NCI-H1105 treated with DMSO at 0.1 percent for 48 hours (cell line): ENCODE measurements at places on chromosomes 5 and 9.

- no peak for DNase-seq
Observed at GRCh38 chr9:124941679-124942561, 1.0 kb upstream of the GOLGA1 start.

- no peak for DNase-seq
Observed at GRCh38 chr9:13726746-13727145, 447.3 kb upstream of the MPDZ start.

GRCh38 chr9:104094534-104095015 is 466 bp downstream of the SMC2 start:
- peak; percentile 76 for DNase-seq

DNA sequence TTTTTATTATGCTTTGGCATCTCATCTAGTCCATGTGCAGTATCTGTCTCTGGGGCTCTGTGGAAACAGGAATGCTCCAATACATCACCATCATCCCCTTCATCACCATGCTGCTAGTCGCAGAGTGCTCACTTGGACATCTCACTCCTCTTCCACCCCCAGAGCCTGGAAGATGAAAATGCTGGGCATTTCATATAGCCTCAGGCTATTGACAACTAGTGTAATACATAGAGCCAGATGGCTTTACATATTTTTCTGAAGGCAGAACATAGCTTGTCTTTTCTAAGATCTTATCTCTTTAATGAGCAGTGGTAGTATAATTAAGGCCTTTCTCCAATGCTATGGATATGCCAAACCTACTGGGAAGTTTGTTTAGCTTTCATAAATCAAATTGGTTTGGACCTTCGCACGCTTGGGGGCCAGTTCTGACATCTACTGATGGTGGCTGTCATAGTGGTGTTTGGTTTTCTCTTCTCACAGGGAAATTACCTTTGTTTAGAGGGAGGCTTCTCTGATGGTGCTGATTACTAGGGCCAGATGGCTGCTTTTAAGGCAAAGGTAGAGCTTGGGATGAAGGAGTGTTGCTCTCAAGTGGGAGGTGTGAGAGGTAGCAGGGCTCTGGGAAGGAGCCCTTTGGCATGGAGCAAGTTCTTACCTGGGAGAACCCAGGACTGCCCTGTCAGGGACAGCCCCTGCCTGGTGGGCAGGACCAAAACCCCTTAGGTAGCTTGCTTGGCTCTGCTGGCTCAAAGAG is 63.1 kb upstream of the CXCL14 start:
- DNase-seq, result peak; percentile 1

DNA sequence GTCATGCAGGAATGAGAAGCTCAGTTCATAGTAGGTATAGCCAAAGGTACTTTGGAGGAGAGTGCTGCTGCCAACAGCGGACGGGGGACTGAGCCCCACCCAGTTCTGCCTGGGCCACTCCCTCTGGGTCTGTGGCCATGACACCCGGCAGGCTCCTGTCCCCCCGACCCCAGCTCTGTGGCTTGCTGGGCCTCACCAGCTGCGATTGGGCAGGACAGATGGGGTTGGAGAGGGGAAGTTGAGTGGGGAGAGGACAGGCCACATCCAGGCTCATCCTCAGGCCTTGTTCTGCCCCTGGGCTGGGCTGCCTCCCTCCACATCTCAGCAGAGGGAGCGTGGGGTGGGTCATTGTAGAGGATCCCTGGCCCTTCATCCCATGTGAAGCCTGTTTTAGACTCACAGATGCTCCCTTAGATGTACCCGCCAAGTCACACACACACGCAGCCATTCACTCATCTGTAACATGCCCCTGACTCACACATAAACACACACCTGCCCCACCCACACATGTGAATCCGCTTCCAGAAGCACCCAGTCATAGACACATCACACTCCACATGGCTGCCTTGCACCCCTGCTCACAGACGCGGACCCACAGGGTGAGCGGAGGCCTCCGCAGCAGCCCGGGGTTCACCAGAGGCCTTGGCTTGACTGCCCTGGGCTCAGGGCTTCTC is 48.8 kb downstream of the NTNG2 start:
- no peak for DNase-seq

DNA sequence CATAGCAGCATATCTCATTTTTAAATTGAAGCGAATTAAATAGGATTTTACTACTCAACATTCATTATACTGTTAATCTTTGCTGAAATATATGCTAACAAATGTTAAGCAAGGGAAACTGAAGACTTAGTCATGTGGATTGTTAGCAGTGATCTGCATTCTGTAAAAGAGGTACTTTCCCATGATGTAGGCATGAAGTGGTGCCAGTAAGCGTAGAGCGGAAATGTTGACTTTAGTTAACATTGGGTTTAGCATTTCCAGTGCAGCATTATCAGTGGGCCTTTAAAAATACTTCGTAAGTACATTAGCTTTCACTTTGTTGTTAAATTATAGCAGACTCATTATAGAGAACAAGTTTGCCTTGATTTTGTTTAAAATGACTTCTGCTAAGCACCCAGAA is 130.3 kb downstream of the CDC42SE2 start:
- DNase-seq, result no peak

DNA sequence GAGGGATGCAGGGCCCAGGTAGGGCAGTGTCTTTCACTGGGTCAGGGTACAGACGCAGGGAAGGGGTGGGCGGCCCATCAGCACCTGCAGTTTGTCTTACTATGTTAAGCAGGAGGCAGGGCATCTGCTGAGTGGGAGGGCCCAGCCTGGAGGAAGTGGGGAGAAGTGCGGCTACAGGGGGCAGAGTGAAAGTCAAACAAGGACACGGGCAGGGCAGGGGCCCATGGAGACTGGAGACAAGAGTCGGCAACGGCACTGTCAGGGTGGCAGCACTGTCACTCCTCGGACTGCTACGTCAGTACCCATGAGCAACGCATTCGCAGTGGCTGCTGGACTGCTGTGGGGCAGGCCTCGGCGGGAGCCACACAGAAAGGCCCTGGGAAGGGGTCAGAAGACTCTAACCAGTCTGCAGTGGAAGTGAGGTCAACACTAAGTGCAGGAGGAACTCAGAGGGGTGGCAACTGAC is 19.7 kb downstream of the CAMSAP1 start:
- no peak for DNase-seq

- DNase-seq, result peak; percentile 57
Observed at GRCh38 chr9:34633851-34634550, 3.6 kb downstream of the SIGMAR1 start.

GRCh38 chr5:181047921-181048320 is 7.9 kb downstream of the BTNL9 start:
- no peak for DNase-seq

DNA sequence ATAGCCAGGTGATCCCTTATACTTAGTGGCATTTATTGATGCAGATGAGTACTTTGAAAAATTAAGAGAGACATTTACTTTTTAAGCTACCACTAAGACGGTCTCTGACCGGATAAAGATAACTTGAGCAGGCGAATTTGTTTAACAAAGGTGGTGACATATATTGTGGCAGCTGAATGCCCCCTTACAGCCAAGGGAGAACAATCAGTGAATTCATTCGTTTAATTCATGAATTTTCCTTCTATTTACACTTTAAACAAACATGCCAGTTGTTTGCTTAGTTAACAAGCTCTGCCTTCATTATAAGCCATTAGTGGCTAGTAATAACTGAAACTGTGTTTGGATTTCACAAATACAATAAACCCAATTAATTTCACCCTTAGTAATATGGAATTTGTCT is 187.1 kb downstream of the AOPEP start:
- peak; percentile 86 for DNase-seq

DNA sequence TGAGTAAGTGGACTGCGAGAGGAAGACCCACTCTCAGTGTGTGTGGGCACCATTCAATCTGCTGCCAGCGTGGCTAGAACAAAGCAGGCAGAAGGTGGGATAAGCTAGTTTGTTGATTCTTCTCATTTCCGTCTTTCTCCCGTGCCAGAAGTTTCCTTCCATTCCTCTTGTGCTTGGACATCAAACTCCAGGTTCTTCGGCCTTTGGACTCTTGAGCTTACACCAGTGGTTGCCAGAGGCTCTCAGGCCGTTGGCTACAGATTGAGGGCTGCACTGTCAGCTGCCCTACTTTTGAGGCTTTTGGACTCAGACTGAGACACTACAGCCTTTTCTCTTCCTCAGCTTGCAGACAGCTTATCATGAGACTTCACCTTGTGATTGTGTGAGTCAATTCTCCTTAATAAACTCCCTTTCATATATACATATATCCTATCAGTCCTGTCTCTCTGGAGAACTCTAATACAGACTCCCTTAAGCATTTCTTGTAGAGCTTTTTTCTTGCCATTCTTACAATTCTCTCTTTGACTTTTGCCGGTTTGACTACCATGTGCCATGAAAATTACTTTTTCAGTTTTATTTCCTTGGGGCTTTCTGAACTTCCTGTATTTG is 494.9 kb downstream of the PRR16 start:
- no peak for DNase-seq

DNA sequence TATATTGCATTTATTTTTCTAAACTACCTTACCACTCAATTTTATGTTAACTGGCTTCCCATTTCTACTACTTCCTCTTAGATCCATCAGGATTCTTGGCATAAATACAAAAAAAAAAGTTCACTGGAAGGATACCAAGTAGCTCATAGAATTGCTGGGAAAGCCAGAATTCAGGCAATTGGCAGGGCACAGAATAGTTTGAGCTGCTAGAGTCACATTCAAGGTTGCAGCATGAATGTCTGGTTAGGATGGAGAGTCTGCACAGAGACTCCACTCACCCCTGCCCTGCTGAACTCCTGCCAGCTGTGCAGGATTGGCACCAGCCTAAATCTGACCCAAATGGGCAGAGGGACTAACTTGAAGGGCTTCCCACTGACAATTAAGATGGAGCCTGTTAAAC is 4.9 kb upstream of the AMACR start:
- no peak for DNase-seq

DNA sequence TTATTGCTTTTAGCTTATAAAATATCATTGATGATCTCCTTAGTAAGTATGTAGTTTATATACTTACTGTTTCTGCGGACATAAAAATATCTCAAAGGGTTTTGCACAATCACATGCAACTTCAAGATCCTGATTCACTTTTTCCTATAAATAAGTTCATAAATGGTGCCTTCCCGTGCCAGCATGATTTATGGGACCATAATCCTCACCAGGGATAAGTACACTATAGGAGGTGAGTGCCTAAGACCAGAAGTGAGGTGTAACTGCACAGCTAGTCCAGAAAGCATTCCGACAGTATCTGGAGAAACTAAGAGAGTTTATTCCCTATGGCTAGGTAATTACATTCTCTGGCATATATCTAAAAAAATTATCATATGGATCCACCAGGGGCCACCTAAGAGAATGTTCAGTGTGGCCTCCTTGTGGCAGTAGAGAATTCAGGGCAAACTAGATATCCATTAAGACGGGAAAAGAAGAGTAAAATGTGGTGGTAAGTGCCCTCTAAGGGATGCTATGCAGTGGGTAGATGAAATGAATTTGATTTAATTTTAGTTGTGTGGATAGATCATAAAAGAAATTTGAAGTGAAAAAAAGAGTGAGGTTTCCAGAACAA is 402.5 kb upstream of the SLC24A2 start:
- no peak for DNase-seq

- DNase-seq, result no peak
Observed at GRCh38 chr9:32404856-32405255, 20.4 kb downstream of the ACO1 start.

GRCh38 chr9:69054989-69055388 is 19.4 kb downstream of the FXN start:
- DNase-seq, result no peak

GRCh38 chr9:87211669-87212068 is 264.4 kb upstream of the GAS1 start:
- DNase-seq, result no peak
